Activated CD4-positive, alpha-beta T cell treated with anti-CD3 and anti-CD28 coated beads, Interleukin-2, amount 10 ng/mL, durations not matched to agents 24 days and 14 days (primary cell): ENCODE measurements at places on chromosomes 5 and 9. TPM values are rescaled to one million over a fixed set of nuclear protein-coding genes. Genes with fewer than 3 reads are reported as not detected.

- H3K27me3 ChIP-seq: no peaks in the 10 kb centered on the region
- peak within 1 kb of the TSS; percentile 97 for H3K27ac ChIP-seq
- peaks cover 61% of the 10 kb centered on the region for H3K4me1 ChIP-seq
- peak; percentile 88 for DNase-seq
Observed at GRCh38 chr5:119355685-119356611, at the start of gene TNFAIP8. Gene TNFAIP8 (plus strand): TSS chr5:119356019. CDS start chr5:119356091, 72 bp downstream.

DNA sequence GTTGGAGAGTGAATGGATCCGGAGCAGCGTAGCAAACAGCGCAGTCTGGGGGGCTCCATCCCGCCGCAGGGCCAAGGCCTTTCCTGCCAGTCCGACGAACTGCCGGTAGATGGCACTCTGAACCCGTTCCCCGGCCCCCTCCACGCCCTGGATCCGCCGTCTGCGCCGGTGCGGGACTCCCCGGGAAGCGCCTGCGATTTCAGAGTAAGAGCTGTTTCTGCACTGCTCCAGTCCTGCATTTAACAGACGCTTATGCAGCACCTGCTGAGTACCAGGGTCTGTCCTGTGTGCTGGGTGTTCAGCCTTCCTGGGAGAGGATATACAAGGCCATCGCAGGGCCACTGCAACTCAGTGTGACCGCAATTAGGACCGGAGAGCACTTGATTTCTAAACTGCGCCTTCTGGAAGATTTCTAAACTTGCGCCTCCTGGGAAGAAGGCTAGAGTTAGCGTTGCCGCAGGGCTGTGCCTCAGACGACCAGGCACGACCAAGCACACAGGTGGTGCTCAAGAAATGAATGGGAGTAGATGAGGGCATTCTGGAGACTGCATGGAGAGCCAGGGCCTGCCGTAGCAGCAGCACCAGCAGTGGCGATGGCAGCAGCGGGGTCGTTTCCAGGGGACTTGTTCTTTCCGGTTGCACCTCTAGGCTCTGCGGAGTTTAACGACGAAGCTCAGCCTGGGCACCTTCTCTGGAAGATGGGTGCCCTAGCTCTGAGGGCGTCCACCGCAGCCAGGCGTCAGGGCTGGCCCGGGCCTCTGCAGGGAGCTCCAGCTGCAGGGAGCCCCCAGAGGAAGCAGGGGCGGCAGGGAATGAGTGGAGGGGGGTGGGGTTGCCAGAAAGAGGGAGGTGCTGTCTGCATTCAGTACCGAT lies 14.3 kb upstream of the TIFAB start:
- peak; percentile 94 for DNase-seq
- peak overlapping the region; percentile 61 for H3K4me3 ChIP-seq
- H3K27me3 ChIP-seq: peaks cover 38% of the 10 kb centered on the region
- H3K4me1 ChIP-seq: peaks cover 7% of the 10 kb centered on the region
- H3K36me3 ChIP-seq: no peaks in the 10 kb centered on the region

DNA sequence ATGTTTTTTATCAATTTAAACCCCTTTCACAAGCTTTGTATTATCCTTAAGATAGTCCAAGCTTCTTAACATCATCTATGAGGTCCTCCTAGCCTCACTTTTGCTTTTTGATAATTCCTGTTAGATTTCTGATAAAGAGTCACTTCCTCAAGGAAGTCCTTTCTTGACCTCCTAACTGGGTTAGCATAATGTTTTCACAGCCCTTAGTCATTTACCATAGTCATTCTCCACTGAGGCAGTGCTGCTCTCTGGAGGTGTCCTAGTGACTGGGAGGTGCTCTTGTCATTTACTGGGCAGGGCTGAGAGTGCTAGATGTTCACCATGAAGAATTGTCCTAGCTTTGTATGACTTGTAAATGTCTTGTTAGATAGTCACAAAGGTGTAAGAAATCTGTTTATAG lies 26.4 kb downstream of the TNPO1 start:
- H3K4me3 ChIP-seq: no peak overlapping the region
- peaks cover 7% of the 10 kb centered on the region for H3K4me1 ChIP-seq
- no peak for DNase-seq
- no peak overlapping the region for H3K27ac ChIP-seq
- H3K27me3 ChIP-seq: peaks cover 41% of the 10 kb centered on the region
- H3K36me3 ChIP-seq: peaks cover under 1% of the 10 kb centered on the region

DNA sequence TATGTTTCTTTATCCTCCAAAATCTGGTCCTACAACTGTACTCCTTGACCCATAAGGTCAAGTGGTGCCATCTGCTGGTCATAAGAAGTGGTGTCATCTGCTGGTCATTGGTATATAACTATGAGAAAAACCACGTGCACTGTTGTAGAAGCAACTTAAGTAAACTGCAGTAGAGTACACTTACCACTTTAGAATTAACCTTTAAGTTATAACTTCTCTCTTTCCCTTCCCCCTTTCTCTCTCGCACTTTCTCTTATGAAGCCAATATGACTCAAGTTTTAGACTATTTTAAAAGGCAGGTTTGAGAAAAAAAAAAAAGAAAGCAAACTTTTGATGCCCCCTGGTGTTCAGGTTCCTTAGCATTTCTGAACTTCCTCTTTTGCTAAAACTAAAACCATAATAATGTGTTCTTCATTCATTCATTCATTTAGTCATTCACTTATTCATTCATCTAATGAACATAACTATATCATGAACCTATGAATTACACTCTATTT lies 12.8 kb upstream of the MTAP start:
- H3K4me1 ChIP-seq: peaks cover 3% of the 10 kb centered on the region
- DNase-seq: peak; percentile 88
- H3K27me3 ChIP-seq: peaks cover 42% of the 10 kb centered on the region
- H3K36me3 ChIP-seq: no peaks in the 10 kb centered on the region
- H3K27ac ChIP-seq: no peak overlapping the region

GRCh38 chr5:38806775-38807258 lies 39.0 kb upstream of the OSMR start:
- peaks cover 18% of the 10 kb centered on the region for H3K4me1 ChIP-seq
- peaks cover 5% of the 10 kb centered on the region for H3K27me3 ChIP-seq
- peak overlapping the region; percentile 65 for H3K27ac ChIP-seq
- no peaks in the 10 kb centered on the region for H3K36me3 ChIP-seq
- H3K4me3 ChIP-seq: no peak overlapping the region
- DNase-seq: peak; percentile 58

DNA sequence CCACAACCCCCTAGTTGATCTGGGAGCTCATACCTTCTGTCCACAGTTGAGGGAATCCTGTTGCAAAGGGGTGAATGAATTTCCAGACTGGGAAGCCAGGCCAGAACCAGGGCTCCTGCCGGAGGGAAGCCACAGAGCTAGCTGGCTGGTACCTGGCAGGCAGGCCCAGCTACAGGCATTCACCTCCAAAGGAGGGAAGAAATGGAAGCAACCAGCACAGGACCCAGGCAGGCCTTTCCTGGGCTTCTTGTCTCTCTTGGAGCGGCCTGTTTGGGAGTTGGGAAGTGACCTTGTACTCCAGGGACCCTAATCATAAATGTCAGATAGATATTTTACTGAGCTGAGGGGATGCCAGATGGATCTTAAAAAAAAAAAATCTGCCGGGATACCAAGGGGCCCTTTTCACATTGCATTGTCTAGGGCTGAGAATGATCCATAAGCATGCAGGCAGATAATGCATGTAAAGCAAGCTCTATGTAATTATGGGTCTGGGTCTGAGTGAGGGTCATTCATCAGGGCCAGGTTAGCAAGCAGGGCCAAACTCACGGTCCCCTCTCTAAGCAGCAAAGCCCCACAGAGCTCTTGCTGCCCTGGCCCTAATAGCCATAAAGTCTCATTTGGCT lies 8.4 kb downstream of the NR2F1 start:
- peaks cover 10% of the 10 kb centered on the region for H3K4me1 ChIP-seq
- peaks cover 90% of the 10 kb centered on the region for H3K27me3 ChIP-seq
- DNase-seq: no peak
- no peak overlapping the region for H3K4me3 ChIP-seq
- no peak overlapping the region for H3K27ac ChIP-seq

- H3K27me3 ChIP-seq: peaks cover 6% of the 10 kb centered on the region
- no peaks in the 10 kb centered on the region for H3K36me3 ChIP-seq
Observed at GRCh38 chr9:134412298-134412711, 86.0 kb downstream of the RXRA start.

GRCh38 chr9:96484521-96484931 lies 34.6 kb downstream of the HABP4 start:
- no peak overlapping the region for H3K27ac ChIP-seq
- no peak for DNase-seq
- no peaks in the 10 kb centered on the region for H3K27me3 ChIP-seq
- H3K36me3 ChIP-seq: peaks cover 27% of the 10 kb centered on the region

DNA sequence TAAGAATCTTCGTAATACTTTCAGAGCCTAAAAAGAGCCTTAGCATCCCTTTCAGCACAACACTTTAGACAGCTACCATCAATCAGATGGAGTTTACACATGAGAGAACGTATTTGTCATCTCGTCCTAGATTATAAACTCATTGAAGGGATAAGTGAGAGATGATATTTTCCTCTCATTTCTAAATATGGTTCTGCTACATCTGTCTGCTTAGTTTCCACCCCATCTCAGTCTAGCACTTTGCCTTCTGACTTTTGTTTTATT lies 208.4 kb upstream of the CD180 start:
- no peak for DNase-seq
- H3K4me3 ChIP-seq: no peak overlapping the region
- H3K27me3 ChIP-seq: peaks cover 11% of the 10 kb centered on the region
- H3K27ac ChIP-seq: no peak overlapping the region

GRCh38 chr5:158639881-158640592 lies 459.7 kb downstream of the EBF1 start:
- no peak overlapping the region for H3K4me3 ChIP-seq
- H3K27ac ChIP-seq: no peak overlapping the region
- no peaks in the 10 kb centered on the region for H3K4me1 ChIP-seq
- H3K27me3 ChIP-seq: no peaks in the 10 kb centered on the region
- no peaks in the 10 kb centered on the region for H3K36me3 ChIP-seq

GRCh38 chr5:178786417-178786816 lies 56.0 kb upstream of the ZNF354A start:
- H3K4me3 ChIP-seq: no peak overlapping the region
- H3K27me3 ChIP-seq: no peaks in the 10 kb centered on the region
- DNase-seq: no peak
- no peaks in the 10 kb centered on the region for H3K36me3 ChIP-seq
- H3K4me1 ChIP-seq: no peaks in the 10 kb centered on the region

DNA sequence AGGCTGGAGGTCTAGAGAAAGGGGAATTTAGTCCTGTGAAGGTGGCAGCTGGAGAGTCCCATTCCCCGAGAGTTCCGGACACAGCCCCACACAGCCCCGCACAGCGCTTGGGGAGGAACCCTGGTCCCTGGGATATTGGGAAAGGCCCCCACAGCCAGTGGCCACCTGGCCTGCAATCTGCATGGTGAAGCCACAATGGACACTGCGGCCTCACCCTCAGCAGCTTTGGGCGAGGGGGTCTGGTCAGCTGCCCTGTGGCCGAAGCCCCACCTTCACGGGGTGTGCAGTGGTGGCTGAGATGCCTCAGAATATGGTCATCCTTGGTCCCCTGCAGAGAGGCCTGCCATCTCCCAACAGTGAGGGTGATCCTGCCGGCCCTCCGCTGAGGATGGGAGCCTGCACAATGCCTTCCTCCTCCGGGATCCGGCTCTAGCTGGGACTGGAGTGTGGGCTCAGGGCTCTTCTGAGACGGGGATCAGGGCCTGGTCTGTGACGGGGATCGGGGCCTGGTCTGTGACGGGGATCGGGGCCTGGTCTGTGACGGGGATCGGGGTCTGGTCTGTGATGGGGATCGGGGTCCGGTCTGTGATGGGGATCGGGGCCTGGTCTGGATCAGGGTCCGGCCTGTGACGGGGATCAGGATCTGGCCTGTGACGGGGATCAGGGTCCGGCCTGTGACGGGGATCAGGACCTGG lies 33.3 kb upstream of the TMEM250 start:
- no peaks in the 10 kb centered on the region for H3K27me3 ChIP-seq
- no peak overlapping the region for H3K4me3 ChIP-seq
- no peak overlapping the region for H3K27ac ChIP-seq

- H3K4me1 ChIP-seq: peaks cover 20% of the 10 kb centered on the region
- H3K27me3 ChIP-seq: no peaks in the 10 kb centered on the region
- DNase-seq: peak; percentile 52
- H3K4me3 ChIP-seq: no peak overlapping the region
- no peak overlapping the region for H3K27ac ChIP-seq
- H3K36me3 ChIP-seq: peaks cover 17% of the 10 kb centered on the region
Observed at GRCh38 chr9:95857896-95858295, 17.6 kb upstream of the ERCC6L2 start.

DNA sequence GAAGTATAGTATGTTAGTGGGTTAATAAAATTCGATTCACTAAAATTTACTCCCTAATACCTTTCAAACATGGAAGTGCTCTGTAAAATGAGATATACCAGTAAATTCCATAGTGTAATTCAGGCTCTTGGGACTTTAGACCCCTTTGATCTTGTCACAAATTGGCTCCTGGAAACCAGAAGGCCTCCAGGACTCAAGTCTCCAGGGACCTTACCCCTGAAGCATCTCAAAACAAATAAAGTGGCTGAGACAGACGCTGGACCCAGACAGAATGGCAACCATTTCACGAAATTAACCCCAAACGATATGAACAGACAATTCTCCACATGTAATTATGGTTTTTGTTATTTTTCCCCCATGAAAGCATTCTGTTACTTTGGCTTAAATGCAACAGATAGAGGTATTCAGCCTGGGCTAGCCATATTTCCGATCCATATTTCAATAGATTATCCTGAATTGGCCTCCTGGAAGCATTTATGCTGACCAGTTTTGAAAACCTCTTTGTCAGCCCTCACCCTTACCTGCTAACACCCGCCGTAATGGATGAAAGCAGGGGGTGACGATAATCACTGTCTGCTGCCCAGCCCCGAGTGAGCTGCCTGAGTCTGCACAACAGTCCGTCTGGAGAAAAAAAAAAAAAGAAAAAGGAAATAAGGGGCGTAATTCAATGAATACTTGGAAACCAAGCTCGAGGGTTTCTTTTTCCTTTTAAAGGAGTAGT lies 34.1 kb upstream of the EFNA5 start:
- H3K4me1 ChIP-seq: no peaks in the 10 kb centered on the region
- H3K27ac ChIP-seq: no peak overlapping the region
- H3K4me3 ChIP-seq: no peak overlapping the region
- no peaks in the 10 kb centered on the region for H3K36me3 ChIP-seq
- no peaks in the 10 kb centered on the region for H3K27me3 ChIP-seq

- peaks cover 3% of the 10 kb centered on the region for H3K27me3 ChIP-seq
- H3K27ac ChIP-seq: no peak overlapping the region
- H3K4me1 ChIP-seq: no peaks in the 10 kb centered on the region
- no peaks in the 10 kb centered on the region for H3K36me3 ChIP-seq
Observed at GRCh38 chr5:53397141-53397757, 83.2 kb upstream of the FST start.

ENTPD2 gene
- total RNA-seq: 0.21 TPM in 1 of 2 replicates, not detected in the other

TAF1L gene
- 0.05 TPM in 1 of 2 replicates, not detected in the other for total RNA-seq

TMEM8B gene
- total RNA-seq: 2.0 and 2.3 TPM in 2 replicates

PPP2R2B gene
- 0.12 TPM in 1 of 2 replicates, not detected in the other for total RNA-seq
